NCI-H2081 (cell line): ENCODE measurements at places on chromosomes 1 and 21.

DNA sequence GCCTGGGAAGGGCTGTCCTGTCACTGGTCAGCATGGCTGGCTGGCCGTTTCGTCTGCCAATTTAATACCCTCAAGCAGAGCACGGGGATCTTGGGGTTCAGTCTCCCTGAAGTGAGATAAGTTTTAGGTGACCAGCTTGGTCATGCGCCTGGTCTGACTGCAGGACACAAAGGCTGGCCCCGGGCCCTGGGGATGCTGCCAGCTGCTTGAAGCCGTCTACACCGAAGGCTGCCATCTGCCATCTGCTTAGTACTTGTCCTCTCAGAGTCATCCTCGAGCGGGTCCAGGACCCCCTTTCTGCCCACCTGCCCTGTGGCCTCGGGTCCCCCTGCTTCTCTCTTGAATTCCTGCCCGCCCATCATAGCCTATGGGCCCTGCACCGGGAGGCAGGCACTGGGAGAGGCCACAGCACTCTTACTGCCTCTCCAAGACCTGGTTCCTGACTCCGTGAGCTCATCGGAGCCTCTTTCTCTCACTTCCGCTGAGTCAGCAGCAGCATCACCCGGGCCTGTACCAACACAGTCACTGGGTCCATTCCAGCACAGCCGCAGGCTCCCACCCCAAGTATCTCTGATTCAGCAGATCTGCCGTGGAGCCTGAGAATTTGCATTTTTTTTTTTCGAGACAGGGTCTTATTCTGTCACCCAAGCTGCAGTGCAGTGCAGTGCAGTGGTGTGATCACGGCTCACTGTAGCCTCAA lies 7.0 kb downstream of the FBLIM1 start:
- no peak for DNase-seq

GRCh38 chr21:33069994-33070743 lies at the start of gene OLIG1:
OLIG1 (plus strand) TSS chr21:33070141; CDS start chr21:33070247, 106 bp downstream.
- peak; percentile 59 for DNase-seq

DNA sequence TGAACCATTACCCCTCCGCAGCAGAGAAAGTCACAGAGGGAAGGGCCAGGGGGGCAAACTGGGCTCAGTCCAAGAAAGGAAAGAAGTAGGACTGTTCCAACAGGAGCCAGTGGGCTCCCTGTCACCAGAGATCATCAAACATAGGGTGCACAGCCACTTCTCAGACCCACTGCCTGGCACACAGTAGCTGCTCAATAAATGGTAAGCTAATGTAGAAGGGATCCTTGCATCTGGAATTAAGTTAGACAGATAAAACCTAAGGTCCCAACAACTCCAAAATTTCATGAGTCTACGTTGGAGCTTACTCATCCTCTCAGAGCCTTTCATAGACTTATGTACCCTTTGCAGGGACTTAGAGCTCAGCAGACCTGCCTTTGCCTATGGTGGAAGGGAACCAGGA lies 3.5 kb downstream of the BLACAT1 start:
- no peak for DNase-seq

DNA sequence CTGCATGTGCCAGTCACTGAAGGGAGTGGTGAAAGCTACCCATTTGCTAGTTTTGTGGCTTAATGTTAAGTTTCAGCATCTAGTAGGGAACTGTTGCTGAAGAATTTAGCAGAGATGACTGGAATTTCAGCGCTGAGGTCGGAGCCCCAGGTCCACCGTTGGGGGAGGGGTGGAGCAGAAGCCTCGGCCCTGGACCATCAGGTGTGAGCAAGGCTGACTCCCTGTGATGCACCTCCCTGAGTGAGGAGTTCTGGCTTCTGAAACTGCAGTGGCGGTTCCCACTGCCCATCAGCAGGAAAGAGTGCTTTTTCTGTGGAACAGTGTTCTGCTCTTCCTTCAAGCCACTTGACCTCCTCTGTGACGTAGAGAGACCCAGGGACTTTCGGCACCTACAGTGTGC lies 1.3 kb downstream of the NOS1AP start:
- DNase-seq, result no peak

GRCh38 chr1:57041901-57042300 lies 76.1 kb upstream of the C8B start:
- DNase-seq, result no peak

DNA sequence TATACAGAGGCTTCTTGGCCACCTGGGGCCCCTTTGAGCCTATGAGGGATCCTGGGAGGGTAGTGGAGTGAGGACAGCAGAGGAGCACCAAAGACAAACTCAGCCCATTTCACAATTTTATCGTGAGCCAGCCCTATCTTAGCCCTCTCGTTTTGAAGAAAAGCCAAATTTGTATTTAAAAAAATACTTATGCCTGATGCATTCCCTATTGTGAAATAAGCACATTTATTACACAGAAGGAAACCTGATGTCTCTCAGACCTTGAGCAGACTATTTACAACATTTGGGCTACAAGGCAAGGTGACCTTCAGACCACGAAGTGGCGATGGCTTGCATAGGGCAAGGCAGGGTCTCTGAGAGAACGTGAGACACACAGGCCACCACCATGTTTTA lies 41.3 kb upstream of the H6PD start:
- DNase-seq, result no peak

DNA sequence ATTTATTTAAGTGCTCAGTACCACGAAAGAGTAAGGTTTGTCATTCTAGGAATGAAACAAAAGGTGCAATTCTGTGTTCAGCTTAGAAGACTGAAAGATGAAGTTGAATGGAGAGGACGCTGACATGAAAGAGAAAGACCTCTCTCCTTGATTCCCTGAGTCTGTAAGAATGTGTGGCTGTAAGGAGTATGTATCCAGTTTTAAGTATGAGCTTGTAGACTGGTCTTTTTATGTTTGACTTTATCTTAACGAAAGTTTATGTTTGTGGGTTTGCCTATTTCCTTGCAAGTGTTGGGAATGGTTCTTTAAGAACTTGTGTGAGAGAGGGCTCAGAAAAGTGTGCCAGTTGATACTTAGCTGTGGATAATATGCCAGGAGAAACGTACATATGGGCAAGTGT lies 1.4 kb downstream of the CHD1L start:
- DNase-seq, result no peak

DNA sequence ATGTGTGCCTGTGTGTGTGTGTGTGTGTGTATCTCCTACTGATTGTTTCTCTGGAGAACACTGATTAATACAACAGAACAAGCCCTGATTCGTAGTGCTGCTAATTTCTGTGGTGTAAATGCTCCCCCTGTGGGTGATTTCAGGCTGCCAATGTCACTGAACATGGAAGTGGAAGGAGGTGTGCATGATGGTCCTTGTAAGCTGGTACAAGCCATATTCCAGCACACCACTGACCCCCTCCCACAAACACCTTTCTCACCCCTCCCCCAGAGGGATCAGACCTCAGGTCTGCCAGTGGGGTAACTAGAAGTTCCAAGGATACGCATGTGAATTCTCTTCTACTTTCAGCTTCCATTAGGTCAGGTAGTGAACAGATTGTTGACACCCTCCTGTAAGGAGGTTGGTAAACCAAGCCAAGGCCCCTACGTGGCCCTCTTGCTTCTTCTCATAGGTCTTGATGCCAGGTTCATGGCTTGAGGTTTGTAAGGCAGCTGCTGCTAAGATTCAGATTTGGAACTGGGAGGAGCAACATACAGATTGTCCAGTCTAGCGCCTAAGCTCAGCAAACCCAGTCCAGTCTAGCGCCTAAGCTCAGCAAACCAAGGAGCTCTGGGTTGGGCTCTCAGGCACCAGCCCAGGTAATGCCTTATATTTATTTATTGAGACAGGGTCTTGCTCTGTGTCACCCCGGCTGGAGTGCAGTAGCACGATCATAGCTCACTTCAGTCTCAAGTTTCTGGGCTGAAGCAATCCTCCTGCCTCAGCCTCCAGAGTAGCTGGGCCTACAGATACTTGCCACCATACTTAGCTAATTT lies 38.7 kb downstream of the DHCR24 start:
- DNase-seq, result no peak

- no peak for DNase-seq
These were observed 50.1 kb downstream of the BRWD1 start for GRCh38 chr21:39263372-39263771.

GRCh38 chr1:67685558-67686266 lies 711 bp downstream of the GADD45A start:
- peak; percentile 54 for DNase-seq

GRCh38 chr1:2055911-2056575 lies 5.8 kb downstream of the PRKCZ start:
- no peak for DNase-seq

DNA sequence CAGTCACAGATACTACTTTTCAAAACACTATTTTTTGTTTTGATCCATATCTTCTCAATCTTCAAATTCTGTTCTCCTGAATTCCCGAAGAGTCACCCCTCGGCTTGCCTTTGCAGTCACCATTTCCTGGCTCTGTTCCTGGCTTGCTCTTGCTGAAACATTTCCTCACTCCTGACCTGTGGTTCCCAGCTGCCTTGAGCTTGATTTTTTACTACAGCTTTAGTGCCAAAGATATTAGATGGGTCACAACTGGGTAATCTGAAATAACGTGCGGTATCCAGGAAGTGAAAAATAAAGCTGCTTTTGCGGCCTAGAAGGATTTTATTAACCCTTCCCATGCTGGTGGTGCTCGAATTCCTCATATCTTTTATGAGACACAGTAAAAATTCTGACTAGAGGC lies 318.8 kb downstream of the PCP4 start:
- DNase-seq, result no peak
